Naive B cell (primary cell): ENCODE measurements at places on chromosomes 6 and 20. TPM values are rescaled to one million over a fixed set of nuclear protein-coding genes. Genes with fewer than 3 reads are reported as not detected.

DNA sequence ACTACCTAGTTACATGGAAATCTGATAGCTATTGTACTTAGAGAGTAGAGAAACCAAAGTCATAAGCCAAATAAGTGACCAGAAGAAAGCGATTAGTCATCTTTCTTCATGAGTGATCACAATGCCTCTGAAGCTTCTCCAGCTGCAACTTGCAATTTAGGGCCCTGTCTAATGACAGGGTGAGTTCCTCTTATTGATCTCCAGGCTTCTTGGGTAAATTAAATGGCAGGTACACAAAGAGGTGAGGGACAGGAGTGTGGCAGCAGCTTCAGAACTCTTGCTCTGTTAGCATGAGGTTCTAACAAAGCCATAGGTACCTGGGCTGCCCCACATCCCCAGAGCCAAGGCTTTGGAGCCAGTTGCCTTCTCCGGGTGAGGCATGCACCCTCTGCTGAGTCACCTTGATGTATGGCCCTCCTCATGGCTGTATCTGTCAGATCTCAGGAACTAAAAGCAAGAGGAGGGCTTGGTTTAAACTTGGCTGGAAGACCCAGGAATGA, 60.8 kb downstream of the PRDM1 start:
- H3K36me3 ChIP-seq = no peaks in the 10 kb centered on the region
- DNase-seq = no peak
- H3K4me3 ChIP-seq = no peak overlapping the region
- H3K27me3 ChIP-seq = no peaks in the 10 kb centered on the region

- H3K4me3 ChIP-seq = no peak overlapping the region
- DNase-seq = no peak
- no peak overlapping the region for H3K27ac ChIP-seq
- H3K4me1 ChIP-seq = no peaks in the 10 kb centered on the region
Measured at GRCh38 chr6:1290086-1290485, 21.8 kb upstream of the FOXQ1 start.

DNA sequence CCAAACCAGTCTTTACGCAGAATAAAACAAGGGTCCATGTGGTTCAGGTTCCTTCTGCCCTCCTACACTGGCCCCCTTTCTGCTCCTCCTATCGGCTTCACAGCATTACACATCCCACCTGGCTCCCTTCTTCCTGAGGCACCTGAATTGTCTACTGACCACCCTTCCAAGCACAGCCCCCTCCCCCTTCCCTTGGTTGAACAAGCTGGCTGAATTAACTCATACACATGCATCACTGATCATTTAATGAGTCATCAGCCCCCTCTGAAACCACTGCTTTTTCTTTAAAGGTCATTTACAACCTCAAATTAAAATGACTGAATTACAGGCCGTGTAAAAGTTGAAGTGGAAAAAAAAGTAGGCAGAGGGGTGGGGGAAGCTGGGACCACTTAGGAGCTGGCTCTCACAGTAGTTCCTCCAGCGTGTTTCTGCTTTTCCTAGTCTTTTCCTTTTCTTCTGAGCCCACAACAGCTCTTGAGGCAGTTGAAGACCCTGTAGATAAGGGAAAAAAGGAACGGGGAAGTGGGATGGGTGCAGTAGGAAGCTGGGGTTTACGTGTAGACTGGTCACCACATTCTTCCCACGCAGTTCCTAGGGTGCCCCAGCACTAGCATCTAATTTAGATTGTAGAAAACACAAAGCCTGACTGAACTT, 67.6 kb downstream of the FYN start:
- peak overlapping the region; percentile 41 for H3K4me3 ChIP-seq
- peaks cover 54% of the 10 kb centered on the region for H3K4me1 ChIP-seq
- peaks cover 12% of the 10 kb centered on the region for H3K36me3 ChIP-seq
- no peak for DNase-seq
- H3K27ac ChIP-seq = peak overlapping the region; percentile 65

DNA sequence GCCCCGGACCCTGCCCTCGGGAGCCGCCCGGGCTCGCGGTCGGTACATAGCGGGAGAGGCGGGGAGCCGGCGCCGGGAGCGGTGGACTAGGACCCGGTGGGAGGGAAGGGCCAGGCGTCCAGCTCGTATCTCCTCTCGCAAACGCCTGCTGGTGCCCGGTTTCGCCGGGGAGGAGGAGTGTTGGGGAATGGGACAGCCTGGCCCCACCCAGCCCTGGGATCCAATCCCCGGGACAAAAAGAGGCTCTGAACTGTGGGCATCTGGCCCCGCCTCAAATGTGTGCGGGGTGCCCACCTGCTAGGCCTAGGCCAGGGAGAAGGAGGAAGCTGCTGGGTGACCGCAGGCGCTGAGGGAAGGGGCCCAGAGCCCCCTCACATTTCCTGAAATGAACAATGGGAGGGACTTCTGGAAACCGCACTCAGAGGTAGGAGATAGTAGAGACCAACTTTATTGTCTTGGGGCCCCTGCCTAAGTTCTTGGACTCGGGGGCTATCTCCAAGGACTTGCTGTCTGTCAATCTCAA, at the start of gene KCNK17:
Gene KCNK17 (minus strand): TSS at position 147 of the 523 bp plus-strand sequence. CDS start 99 bp downstream, at position 48.
- H3K27me3 ChIP-seq = peaks cover 28% of the 10 kb centered on the region
- H3K27ac ChIP-seq = no peak within 1 kb of the TSS
- H3K36me3 ChIP-seq = no peaks in the 10 kb centered on the region
- peaks cover 41% of the 10 kb centered on the region for H3K4me1 ChIP-seq
- DNase-seq = peak; percentile 17

SAMD5 gene
- polyA plus RNA-seq = not detected

FYN gene
- 69.2 TPM for polyA plus RNA-seq

HLA-G gene
- 0.23 TPM for polyA plus RNA-seq
